ENCODE measurements at places on chromosomes 13 and 19.

- DNase-seq: no peak
These were observed 73.1 kb downstream of the LATS2 start for GRCh38 chr13:20988033-20988908.

- no peak for DNase-seq
These were observed 19.4 kb upstream of the EIF3G start for GRCh38 chr19:10138879-10139795.

DNA sequence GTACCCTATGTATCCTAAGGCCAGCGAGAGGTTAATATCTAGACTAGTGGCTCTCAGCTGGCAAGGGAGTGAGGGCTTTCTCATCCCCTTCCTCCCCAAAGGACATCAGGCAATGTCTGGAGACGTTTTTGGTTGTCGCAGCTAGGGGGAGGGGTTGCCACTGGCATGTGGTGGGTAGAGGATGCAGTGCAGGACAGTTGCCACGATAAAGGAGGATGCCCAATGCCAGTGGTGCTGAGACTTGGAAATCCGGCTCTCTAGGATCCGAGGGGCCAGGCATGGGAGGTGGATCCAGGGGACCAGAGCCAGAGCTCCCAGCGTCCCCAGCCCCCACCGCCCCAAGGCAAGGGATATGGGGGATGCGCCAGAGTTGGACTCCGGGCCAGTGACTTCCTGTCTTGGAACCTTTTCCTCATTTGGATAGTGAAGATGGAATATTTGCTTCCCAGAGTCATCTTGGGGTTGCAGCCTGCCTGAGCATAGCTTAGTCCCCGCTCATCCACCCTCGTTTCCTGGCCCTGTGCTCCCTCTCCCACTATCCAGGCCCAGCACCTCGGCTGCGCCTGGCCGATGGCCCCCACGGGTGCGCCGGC is 4.9 kb downstream of the SSC5D start:
- DNase-seq: no peak

GRCh38 chr13:42696191-42696590 is 85.2 kb upstream of the FAM216B start:
- DNase-seq: no peak

GRCh38 chr19:50378169-50378862 is 2.1 kb downstream of the NR1H2 start:
- DNase-seq: no peak

DNA sequence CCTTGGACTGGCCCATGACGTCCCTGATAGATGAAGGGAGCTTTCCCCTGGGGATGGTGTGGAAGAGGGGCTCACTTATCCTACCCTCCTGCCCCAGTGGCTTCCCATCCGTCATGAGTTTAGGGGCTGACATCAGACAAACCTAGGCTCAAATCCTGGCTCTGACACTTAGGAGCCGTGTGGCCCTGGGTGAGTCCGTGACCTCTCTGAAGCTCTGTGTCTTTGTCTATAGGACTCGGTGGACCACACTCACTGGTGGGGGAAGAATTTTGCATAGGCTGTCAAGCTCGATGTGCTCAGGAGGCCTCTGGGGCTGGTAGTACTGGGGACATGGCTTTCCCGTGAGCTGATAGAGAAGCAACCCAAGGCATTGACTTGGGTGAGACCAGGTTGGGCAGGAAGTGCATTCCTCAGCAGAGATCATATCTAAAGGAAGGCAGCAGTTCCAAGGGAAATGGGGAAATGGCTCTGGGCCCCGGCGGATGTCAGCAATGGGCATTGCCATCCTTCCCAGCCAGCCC is 17.4 kb upstream of the AP1M2 start:
- DNase-seq: no peak

DNA sequence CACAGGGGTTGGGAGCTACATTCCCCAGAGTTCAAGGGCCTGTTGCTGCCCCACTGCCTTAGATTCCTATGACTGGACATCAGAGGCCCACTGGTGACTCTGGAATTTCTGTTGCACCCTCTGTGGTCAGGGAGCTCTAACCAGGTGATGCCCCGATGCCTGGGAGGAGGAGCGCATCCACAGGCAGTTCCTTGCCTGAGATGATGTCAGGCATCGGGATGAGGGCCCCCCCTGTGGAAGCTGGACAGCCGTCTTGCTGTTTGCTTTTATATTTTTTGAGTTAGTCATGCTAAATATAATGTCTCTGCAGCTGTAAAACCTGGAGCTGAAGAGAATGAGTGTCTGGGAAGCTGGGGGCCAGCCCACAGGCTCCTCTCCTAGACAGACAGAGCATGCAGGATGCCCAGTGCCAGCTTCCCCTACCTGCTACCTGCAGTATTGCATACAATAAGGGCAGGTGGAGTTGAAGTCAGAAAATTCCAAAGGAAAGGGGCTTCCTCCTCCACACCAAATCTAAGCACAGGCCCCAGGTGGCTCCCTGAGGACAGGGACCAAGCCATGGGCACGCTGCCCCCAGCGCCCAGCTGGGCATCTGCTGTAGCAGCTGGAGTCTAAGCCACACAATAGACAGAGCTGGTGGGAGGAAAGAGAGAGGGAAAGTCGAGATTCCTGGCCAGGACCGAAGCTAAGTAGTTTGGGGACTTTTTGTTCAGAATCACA is 16.2 kb downstream of the COL4A2 start:
- DNase-seq: no peak

GRCh38 chr19:31066385-31066784 is 282.9 kb downstream of the TSHZ3 start:
- no peak for DNase-seq

- no peak for DNase-seq
These were observed 5.0 kb downstream of the CLIP3 start for GRCh38 chr19:36027696-36028095.

DNA sequence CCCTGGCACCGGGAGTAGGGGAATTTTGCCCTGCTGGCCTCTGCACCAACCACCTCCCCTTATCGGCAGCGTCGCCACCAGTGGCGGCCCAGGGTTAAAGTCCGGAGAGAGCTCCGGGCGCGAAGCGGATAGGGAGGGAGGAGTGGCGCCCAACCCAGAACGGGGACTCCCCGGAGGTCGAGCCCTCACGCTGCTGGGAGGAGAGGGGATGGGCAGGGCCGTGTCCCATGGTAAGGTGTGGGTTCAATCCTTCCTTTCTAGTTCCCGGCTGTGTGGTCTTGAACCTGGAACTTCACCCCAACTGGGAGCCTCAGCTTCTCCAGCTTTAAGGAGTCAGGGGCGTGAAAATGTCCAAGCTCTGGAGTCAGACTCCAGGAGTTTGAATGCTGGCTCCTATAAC is 23.3 kb upstream of the BCL3 start:
- DNase-seq: no peak

- DNase-seq: no peak
These were observed 706 bp upstream of the DNAJC3 start for GRCh38 chr13:95676105-95676761.

GRCh38 chr19:49363268-49364082 is at the start of gene DKKL1:
DKKL1 (plus strand) TSS chr19:49363877; CDS start chr19:49363999, 122 bp downstream.
- peak; percentile 99 for DNase-seq

DNA sequence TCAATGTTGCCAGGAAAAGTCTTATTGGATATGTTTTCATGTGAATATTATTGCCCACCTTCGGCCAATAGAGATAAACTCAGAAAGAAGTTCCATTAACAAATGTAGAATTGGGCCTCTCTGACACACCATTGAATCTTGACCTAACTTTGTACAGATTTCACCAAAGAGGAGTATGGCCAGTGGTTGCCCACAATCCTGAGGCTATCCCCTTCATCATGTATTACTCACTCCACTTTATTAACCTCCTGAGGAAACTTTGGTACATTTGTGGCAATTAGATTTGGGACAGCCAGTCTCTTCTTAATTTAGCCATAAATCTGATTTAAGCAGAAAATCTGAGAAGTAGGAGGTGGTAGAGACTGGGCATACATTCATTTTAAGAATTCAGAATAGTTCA is 53.3 kb upstream of the POSTN start:
- DNase-seq: no peak

Data from thoracic aorta (tissue), 2 donors.